ENCODE measurements at places on chromosomes 5 and 9.
A peak's percentile ranks its signal among the peaks of the same experiment; 100 is the strongest.

- DNase-seq, result no peak
Observed at GRCh38 chr5:147752033-147752432, 30.5 kb downstream of the JAKMIP2 start.

DNA sequence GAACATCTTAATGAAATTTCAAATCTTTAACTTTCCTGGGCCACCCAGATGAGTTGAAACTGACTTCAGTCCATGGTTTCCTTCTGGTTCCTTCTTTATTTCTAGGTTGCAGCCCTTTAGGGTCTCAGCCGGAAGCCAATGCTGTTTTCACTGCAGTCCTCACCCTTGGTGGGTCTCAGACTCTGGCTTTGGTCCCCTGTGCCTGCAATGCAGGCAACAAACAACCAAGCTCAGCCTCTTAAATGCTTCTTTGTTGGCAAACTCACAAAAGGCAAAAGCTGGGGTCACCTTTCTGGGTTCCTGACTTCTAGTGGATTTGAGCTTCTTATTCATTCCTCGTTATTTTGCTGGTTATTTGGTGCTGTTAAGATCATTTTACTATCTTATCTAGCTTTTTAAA lies 19.3 kb upstream of the APC start:
- no peak for DNase-seq

GRCh38 chr9:21549251-21549765 lies 67.2 kb upstream of the IFNE start:
- DNase-seq, result peak; percentile 92

GRCh38 chr5:179964015-179964414 lies 56.3 kb upstream of the TBC1D9B start:
- DNase-seq, result no peak

- no peak for DNase-seq
Observed at GRCh38 chr9:120308495-120308894, 271.5 kb downstream of the CDK5RAP2 start.

DNA sequence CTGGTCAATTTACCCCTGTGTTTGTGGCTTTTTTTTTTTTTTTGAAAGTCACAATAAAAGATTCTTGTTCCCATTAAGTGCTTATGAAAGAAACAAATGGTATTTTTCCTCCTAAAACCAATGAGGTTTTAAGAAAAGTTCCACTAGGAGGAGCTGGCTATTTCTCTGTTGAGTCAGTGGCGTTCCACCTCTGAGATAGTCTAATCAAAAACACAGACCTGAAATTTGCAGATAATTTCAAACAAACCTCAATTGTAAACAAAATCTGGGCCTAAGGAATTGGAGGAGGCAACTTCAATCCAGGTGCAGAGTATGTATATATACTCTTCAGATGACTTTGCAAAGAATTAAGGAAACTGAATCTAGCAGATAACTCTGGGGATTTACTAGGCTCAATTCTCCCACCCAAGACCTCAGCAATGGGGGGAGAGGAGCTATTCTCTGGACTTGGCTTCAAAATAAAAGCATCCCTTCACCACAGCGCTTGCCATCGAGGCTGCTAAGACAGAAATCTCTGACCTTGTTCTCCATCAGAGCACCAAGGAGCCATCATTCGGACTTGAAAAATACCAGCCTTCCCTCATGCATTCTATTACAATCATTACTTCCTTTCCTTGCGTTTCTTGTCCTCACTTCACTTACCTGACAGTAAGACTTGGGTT lies 52.4 kb downstream of the FANCC start:
- peak; percentile 49 for DNase-seq

- no peak for DNase-seq
Observed at GRCh38 chr5:135890867-135891266, 4.8 kb downstream of the IL9 start.

Data from AG10803 (cell line).